Activated CD4-positive, alpha-beta T cell treated with anti-CD3 and anti-CD28 coated beads for 36 hours (primary cell): ENCODE measurements at places on chromosomes 3 and 15.

GRCh38 chr3:136022529-136023263, 57.2 kb downstream of the PPP2R3A start:
- DNase-seq = no peak

GRCh38 chr3:66021731-66022131, 17.0 kb downstream of the MAGI1 start:
- DNase-seq = no peak

DNA sequence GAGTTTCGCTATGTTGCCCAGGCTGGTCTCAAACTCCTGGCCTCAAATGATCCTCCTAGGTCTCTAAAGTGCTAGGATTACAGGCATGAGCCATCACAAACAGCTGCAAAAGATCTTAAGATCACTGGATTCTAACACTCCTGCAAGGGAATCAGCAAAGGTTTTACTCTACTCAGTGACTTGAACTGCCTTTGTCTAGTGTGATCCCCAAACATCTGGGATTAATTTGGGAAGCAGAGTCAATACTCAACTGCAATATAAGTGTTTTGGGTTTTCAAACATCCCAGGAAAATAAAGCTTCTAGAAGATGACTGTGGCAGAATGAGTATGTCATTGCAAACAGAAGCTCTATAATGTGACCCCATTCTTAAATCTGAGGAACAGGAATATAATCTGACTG, 7.2 kb downstream of the SPG21 start:
- DNase-seq = no peak

DNA sequence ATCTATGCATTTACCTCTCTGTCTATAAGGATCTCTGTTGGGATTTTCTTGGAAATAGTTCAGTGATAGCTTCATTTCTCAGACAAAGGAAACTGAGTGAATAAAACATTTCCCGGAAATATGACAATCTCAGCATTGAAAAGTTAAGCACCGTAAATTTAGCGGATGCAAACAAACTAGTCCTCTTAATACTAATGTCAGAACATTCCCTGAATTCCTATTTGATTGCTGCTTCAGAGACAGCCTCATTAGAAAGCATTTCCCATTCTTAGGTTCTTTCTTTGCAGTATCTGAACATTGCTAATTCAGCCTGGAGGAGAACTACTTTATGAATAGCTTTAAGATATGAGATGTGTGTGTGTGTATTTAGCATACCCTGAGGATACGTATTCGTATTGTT, 101.3 kb downstream of the NR2F2 start:
- DNase-seq = no peak

DNA sequence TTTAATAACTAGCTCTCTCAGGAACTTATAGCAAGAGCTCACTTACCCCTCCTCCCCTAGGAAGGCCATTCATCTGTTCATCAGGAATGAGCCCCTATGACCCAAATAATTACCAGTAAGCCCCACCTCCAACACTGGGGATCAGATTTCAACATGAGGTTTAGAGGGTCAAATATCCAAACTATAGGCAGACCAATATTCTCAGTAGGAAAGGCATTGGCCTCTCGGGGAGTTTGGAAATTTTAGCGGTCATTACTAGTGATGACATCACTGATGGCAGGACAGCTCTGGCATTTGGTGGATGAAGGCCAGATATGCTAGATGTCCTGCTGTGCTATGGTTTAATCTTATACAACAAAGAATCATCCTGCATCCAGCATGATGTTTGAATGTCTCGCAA, 15.2 kb upstream of the CD47 start:
- no peak for DNase-seq

- DNase-seq = no peak
Measured at GRCh38 chr3:60421749-60422446, 829.4 kb downstream of the FHIT start.

DNA sequence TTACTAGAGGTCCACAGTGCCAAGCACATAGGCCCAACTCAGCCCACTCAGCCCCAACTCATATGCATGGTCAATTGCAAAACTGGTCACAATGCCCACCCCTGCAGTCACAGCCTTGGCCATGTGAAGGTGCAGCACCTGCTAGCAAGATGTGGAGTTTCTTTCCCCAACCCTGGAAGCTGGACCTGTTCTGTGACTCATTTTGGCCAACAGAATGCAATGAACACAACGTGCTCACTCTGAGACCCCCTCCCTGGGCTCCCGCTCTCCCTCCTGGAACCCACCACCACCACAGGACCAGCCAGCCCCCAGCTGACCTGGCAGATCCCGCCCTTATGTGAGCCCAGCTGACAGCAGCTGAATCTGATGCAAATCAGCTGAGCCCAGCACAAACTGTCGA, 34.4 kb downstream of the ALDH1L1 start:
- DNase-seq = no peak

DNA sequence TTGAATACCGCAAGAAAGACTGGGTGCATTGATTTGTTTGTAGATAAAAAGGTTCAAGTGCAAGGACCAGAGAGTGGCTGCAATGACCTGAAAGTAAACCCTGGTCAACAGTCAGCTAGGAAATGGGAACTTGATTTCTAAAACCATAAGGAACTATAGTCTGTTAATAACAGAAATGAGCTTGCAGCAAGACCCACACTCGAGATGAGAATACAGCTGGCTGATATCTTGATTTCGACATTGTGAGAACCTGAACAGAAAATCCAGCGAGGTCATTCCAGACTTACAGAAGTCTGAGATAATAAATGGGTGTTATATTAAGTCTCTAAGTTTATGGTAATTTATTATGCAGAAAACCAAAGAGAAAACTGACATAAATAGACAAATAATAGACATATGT, 177.3 kb downstream of the NFKBIZ start:
- DNase-seq = no peak

DNA sequence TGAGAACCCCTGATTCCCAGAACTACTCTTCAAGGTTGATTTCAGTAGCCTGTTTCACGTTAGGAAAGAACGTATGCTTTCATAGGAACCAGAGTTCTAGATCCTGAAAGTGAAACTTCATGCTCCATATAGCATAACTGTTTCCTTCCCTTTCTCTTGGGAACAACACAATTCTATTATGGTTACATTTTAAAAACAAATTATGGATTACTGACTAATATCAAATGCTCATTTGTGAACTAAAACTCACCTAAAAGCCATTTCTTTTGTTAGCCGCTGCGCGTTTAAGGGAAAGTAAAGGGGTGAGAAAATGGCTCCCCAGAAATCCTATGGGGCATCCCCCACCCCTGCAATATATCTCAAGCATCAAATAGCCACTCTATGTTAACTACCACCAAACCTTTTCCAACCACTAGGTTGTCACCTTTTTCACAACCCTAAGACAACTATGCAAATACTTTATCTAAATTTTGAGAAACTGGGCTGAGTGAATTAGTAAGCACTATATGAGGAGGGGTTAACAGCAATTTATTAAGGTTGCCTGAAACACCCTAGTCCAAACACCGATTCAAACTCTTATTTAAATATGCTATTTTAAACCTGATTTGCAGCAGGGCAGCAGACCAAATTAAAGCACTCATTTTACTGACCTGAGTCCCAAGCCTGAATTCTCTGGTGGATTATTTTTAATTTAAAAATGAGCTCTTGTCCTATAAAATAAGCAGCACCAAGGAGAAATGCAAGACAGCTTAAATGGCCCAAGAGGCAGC, 2.4 kb downstream of the SIAH2 start:
- peak; percentile 77 for DNase-seq

- no peak for DNase-seq
Measured at GRCh38 chr15:49750553-49750952, 129.7 kb downstream of the DTWD1 start.

- no peak for DNase-seq
Measured at GRCh38 chr3:114642951-114643741, 349.3 kb downstream of the TIGIT start.

- no peak for DNase-seq
Measured at GRCh38 chr15:29687204-29687815, 135.0 kb downstream of the TJP1 start.

GRCh38 chr3:134885877-134886621, 91.0 kb downstream of the EPHB1 start:
- DNase-seq = peak; percentile 11

- DNase-seq = peak; percentile 96
Measured at GRCh38 chr3:170869645-170870593, at the start of gene RPL22L1. RPL22L1 (minus strand) TSS chr3:170870195; CDS start chr3:170870167, 28 bp downstream.

DNA sequence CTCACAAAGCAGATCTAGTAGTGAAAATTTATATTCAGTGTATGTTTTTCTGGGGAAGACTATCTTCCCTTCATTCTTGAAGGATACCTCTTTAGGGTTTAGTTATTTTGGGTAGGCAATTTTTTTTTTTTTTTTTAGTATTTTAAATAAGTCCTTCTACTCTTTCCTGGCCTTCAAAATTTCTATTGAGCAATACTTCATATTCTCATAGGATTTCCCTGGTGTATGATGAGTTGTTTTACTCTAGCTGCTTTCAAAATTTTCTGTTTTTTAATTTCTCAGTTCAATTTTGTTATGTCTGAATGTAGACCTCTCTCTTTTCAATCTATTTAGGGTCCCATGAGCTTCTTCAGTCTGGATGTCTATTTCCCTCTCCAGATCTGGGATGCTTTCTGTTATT, 74.3 kb upstream of the PLSCR4 start:
- DNase-seq = no peak

DNA sequence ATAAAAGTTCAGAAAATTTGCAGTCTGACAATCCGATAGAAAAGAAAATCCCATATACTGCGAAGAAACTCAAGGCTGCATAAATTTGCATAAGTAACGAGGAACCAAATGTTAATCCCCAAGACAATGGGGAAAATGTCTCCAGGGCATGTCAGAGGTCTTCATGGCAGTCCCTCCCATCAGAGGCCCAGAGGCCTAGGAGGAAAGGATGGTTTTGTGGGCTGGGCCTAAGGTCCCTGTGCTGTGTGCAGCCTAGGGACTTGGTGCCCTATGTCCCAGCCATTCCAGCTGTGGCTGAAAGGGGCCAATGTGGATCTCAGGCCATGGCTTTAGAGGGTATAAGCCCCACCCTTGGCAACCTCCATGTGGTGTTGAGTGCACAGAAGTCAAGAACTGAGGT, 21.3 kb upstream of the CCR4 start:
- no peak for DNase-seq

GRCh38 chr15:44909423-44909822, 47.1 kb upstream of the TERB2 start:
- no peak for DNase-seq

- no peak for DNase-seq
Measured at GRCh38 chr3:102163039-102163817, 271.6 kb upstream of the ZPLD1 start.

- DNase-seq = no peak
Measured at GRCh38 chr3:87796843-87797185, 262.0 kb downstream of the CGGBP1 start.

DNA sequence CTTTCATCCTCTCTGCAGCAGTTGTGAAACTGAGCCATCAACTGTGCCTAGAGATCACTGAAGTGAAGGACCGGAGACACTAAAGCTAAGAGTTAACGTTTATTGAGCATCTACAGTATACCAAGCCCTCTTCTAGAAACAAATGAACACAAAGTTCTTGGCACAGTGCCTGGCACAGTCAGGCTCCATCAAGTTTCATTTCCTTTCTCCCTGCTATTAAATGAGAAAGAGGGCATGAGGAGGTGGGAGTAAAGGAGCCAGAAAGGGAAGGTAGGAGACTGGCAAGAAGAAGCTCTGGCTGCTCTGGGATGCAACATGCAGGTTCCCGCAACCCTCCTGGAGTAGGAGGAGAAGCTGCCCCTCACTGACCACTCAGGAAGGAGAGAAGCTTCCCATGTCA, 30.6 kb downstream of the CYP19A1 start:
- DNase-seq = no peak

- no peak for DNase-seq
Measured at GRCh38 chr3:21226086-21226485, 524.9 kb downstream of the ZNF385D start.

- no peak for DNase-seq
Measured at GRCh38 chr15:59378855-59379254, 6.2 kb upstream of the MYO1E start.
